A549 treated with RU486 at 1 μM for 4 hours (cell line): ENCODE measurements at places on chromosomes 3 and 15. TPM values are rescaled to one million over a fixed set of nuclear protein-coding genes. Genes with fewer than 3 reads are reported as not detected.

Gene HOMER2
- 11.0 to 13.1 TPM (median 11.2 TPM) in 5 replicates for total RNA-seq

Gene WDR93
- total RNA-seq = 0.15 to 0.17 TPM (median 0.15 TPM) in 3 of 5 replicates, not detected in the others

Gene TIMP4
- total RNA-seq = 10.4 to 13.4 TPM (median 11.3 TPM) in 5 replicates

Gene DHX30
- 37.5 to 48.3 TPM (median 47.4 TPM) in 5 replicates for total RNA-seq

Gene NR2E3
- 0.14 to 0.29 TPM (median 0.19 TPM) in 4 of 5 replicates, not detected in the other for total RNA-seq

Gene GATA2
- 3.8 to 5.4 TPM (median 4.8 TPM) in 5 replicates for total RNA-seq

Gene SENP5
- total RNA-seq = 4.7 to 6.7 TPM (median 6.4 TPM) in 5 replicates

Gene HTR3E
- not detected in 5 replicates for total RNA-seq

Gene SEMA6D
- total RNA-seq = not detected in 5 replicates

Gene TLR9
- total RNA-seq = 0.06 TPM in 1 of 5 replicates, not detected in the others

Gene CTXN2
- 0.02 TPM in 1 of 5 replicates, not detected in the others for total RNA-seq

Gene P3H2
- total RNA-seq = 29.4 to 48.5 TPM (median 38.8 TPM) in 5 replicates

Gene TOP2B
- 47.1 to 86.4 TPM (median 69.3 TPM) in 5 replicates for total RNA-seq

Gene GRIP2
- total RNA-seq = 0.97 to 2.4 TPM (median 1.9 TPM) in 5 replicates

Gene CD86
- not detected in 5 replicates for total RNA-seq

Gene GRK7
- total RNA-seq = 0.03 to 0.09 TPM in 2 of 5 replicates, not detected in the others

Gene UROC1
- not detected in 5 replicates for total RNA-seq

Gene PROK2
- total RNA-seq = not detected in 5 replicates

Gene RBP2
- not detected in 5 replicates for total RNA-seq

Gene TATDN2
- 35.4 to 42.9 TPM (median 37.3 TPM) in 5 replicates for total RNA-seq
